ENCODE measurements at places on chromosomes 7 and 10. TPM values are rescaled to one million over a fixed set of nuclear protein-coding genes. Genes with fewer than 3 reads are reported as not detected.

The SPACDR gene
- 1.1 TPM for polyA plus RNA-seq

The AFAP1L2 gene
- 2.6 TPM for polyA plus RNA-seq

DNA sequence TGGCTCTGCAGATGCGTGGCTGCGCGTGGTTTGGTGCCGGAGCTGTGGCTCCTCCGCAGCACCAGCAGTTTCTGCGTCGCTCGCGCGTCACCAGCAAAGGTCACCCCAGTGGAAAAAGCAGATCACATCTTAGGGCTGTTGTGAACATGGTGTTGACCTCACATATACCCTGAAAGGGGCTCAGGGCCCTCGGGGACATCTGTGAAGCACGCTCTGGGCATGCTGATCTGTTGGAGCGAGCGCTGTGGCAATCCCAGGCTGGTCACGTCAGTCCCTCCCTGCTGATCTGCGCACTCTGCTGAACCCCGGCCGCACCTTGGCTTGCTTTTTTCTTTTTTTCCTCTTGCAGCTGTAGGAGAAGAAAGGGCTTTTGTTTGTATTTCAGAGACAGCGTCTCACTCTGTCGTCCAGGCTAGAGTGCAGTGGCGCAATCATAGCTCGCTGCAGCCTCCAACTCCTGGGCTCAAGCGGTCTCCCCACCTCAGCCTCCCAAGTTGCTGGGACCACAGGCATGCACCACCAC is 33.3 kb upstream of the AP5Z1 start:
- peak; percentile 49 for DNase-seq

DNA sequence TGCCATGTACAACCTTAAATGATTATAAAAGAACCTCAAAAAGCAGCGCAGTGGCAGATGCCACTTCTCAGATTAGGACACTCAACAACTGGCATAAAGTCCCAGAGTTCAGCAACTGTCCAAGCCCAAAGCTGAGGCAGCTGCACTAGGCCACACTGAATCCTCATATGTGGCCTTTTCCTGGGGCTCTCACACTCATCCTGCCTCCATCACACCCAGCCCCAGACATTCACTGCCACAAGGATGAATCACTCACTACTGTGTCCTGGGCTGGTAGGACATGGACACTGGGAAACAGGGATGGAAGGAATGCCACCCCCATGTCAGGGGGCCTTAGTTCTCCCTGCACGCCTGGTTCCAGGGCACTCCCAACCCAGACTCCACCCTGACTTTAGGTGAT is 547.7 kb downstream of the TNS3 start:
- DNase-seq: no peak

GRCh38 chr7:138243430-138243829 is 167.2 kb downstream of the AKR1D1 start:
- DNase-seq: peak; percentile 65

The EEF1AKMT2 gene
- 11.6 TPM for polyA plus RNA-seq

The STX1A gene
- 1.1 TPM for polyA plus RNA-seq

The SLIT1 gene
- under 0.01 TPM for polyA plus RNA-seq

DNA sequence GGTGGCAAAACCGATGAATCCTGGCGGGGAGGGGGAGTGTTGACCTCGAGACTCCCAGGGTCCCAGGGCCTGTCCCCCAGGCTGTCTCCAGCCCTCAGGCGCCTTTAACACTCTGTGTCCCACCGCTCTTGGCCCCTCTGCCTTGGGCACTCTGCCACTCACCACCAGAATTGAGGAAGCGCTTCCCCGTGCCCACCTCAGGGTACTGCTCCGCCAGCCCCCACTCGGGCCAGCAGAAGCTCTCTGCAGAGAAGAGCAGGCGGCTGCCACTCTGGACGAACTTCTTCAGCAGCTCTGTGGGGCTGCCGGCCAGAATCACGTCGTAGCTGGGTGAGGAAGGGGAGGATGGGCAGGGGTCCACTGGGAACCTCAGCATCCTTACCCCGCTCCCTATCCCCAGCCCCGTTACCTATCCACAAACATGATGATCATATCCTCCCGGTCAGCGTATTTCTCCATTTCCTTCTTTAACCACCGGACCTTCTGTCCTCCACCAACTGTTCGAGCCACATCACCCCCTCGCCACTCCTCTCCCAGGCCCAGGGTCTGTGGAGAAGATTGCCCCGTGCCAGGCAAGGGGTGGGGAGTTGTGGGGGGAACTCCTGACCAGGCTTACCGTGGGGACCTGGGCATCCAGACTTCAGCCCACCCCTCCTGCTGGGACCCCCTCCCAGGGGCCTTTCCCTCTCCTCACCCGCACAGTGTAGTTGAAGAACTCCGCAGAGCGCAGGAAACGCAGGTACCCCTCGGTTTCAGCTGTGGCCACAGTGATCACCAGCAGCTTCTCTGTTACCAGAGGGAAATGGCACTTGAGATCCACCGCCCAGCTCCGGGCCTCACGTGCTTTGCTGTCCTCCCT is 1.2 kb downstream of the PLOD3 start:
- no peak for DNase-seq

GRCh38 chr7:43680736-43681135 is 48.6 kb downstream of the COA1 start:
- no peak for DNase-seq

DNA sequence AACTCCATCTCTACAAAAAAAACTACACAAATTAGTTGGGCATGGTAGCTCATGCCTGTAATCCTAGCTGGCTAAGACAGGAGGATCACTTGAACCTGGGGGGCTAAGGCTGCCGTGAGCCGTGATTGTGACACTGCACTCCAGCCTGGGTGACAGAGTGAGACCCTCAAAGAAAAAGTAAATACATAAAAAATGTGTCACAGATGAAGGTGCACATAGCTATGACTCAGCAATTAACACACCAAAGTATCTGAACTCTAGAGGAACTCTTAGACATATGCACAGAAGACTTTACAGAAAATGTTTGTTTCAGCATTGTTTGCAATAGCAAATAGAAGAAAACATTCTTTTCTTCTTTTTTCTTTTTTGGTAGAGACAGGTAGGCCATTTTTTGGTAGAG is 8.3 kb downstream of the C10orf62 start:
- no peak for DNase-seq

DNA sequence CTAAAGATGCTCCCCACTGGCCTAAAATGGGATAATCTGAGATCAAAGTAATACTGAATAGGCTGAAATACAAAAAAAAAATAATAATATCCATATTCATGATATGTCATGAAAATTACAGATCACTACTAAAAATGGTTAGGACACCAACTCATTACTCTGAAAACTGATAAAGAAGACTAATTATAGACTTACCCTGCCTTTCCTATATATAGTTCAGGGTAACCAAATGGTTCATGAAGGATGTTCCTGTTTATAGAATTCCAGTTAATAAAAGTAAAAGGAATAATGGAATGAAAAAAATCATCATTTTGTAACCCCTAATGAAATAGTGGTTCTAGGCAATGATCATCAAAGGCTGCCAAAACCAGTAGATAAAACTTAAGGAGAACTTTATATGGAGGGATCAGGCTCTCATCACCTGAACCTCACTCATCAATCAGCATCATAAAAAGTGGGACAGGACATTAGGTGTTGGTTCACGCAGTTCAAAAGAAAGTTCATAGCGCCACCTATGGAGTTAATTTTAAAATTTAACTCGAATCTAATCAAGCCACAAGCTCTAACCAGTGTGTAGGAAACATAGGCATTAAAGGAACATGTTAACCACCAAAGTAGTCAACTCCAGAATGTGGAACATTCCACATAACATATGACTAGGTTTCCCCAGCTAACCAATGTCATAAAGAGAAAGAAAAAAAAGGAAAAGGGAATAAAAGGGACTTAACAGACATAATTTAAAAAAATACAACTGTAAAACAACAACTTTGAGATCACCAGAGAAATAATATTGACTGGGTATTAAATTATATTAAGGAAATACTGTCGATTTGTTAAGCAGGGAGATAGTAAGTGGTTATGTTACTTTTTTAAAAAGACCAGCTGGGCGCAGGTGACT is 35.7 kb downstream of the P4HA1 start:
- DNase-seq: peak; percentile 52

GRCh38 chr7:95700917-95701316 is 71.4 kb upstream of the DYNC1I1 start:
- DNase-seq: no peak

DNA sequence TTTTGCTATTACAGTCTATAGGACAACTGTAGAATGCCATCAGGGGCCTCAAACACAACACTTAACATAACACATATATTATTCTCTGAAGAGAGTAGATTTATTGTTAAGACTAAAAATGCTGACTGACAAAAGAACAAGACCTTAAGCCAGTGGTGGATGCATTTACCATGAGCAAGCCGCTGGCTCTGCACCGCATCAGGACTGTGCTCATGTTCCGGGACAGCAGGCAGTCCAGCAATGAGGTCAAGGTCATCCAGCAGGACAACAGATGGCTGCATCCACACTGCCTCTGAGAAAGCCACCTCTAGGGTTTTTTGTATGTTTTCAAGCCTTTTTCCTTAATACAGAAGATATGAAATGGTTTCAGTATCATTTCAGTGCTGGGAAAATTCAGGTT is 23.8 kb downstream of the PEX1 start:
- DNase-seq: no peak

GRCh38 chr10:100730725-100731406 is 14.5 kb upstream of the PAX2 start:
- peak; percentile 55 for DNase-seq

- DNase-seq: no peak
These were observed 29.0 kb upstream of the MTPN start for GRCh38 chr7:136006208-136006607.

The JAKMIP3 gene
- polyA plus RNA-seq: 0.19 TPM

The NFE2L3 gene
- polyA plus RNA-seq: 4.4 TPM

The TM9SF3 gene
- 33.6 TPM for polyA plus RNA-seq

GRCh38 chr10:33395201-33395600 is 60.7 kb upstream of the NRP1 start:
- DNase-seq: no peak

DNA sequence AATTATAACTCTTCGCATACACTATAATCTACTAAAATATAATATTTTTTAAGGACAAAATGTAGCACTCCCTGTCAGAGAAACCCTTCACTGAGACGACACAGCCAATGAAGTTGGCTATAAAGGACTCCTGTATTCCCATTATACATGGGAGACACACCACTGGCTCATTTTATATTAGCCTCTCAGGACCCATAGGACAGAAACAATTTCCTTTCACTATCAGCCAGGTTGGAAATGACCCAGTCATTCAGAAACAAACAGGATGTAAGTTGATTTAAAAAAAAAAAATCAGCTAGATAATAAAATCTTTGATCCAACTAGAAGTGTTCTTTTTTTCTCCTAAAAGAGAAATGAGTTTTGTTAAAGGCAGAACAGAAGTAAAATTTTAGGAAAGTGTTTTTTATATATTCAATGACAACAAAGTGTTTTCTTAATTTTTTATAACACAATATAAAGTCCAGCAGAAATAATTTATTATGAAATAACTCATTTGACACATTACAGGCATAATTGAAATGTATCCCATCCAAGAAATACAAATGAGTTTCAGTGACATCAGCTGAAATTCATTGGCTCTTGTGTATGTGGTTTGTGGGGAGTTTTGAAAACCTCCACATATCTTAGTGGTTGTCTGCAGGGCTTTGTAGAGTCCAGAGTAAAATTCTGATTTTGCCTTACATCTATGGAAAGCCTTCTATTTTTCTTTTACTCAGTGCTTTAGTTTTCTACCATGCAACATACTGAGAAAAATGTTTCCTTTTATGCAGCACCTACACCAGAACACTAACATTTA is 64.1 kb downstream of the CTTNBP2 start:
- no peak for DNase-seq

DNA sequence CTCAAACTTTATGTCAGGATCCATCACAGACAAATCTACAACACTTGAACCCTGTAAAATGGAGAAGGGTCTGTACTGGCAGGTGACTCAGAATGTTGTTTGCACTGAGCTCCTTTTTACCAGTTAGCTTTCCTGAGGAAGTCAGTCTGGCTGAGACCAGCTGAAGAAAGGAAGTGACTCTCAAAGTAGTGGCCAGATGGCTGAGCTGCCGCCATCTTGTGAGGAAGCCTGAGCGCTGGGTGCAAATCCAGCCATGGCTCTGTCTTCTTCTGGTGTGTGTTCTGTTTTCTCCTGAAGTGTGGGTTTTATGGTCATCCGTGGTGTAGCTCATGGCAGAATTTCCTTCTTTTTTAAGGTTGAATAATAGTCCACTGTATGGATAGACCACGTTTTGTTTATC is 25.5 kb upstream of the ECHDC3 start:
- no peak for DNase-seq

DNA sequence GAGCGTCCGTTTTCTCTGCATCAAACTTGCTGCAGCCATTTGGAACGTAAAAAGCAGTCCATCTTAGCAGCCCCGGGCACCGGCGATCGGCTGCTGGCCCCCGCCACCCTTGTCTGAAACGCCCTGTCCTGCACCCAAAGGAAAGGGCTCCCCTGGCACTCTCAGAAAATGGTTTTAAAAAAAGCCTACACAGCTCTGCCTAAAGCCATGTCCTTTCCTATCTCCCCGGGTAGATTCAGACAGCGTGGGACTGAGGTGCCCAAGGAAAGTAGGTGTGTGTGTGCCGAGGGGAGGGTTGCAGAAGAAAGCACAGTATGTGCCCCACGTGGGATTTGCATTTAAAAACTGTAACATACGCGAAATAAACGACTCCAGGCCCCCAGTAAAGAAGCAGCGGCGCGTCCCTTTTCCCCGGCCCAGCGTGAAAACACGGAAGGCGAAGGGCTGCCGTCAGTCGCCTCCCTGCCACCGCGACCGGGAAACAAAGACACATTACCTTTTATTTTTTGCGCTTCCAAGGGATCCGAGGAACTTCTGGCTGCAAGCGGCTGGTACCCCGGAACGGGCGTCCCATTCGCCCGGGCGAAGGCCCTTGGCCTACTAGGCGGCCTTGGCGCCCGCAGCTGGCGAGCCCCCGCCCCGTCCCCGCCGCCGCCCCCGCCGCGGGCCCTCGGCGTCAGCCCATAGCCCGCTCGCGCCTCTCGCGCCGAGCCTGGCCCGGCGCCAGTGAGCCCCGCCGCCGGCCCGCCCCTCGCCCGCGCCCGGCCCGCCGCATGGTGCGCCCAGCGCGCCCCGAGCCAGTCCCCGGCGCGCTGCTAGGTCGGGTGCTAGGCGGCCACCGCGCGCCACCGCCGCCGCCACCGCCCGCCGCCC is 304.6 kb downstream of the PRPF18 start:
- DNase-seq: peak; percentile 69

DNA sequence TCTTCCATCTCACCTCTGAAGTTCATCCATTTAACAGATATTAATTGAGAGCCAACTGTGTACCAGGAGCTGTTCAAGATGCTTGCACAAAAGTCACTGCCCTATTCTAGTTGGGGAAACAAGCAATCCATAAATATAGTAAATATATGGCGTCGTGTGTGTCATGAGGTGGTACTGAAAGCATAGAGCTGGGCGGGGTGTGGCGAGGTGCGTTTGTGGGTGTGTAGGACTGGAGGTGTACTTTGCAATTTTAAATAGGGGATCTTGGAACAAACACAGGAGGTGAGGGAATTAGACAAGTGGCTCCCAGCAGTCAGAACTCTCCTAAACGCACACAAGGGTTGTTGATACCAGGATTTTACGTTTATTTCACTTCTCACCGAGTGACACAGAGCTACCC is 490 bp upstream of the ZNF239 start:
- DNase-seq: no peak

GRCh38 chr7:90903841-90904240 is 307.7 kb downstream of the CDK14 start:
- no peak for DNase-seq

Measured in stomach (tissue), 19 donors.